Left lung (tissue), 14 donors: ENCODE measurements at places on chromosomes 3 and 15. TPM values are rescaled to one million over a fixed set of nuclear protein-coding genes. Genes with fewer than 3 reads are reported as not detected.

The KLHL6 gene
- 8.2 TPM for total RNA-seq

The COMMD4 gene
- 72.9 TPM for total RNA-seq

The BSN gene
- 0.26 TPM for total RNA-seq

The LRRC15 gene
- total RNA-seq = 0.42 TPM

The NPRL2 gene
- total RNA-seq = 18.7 TPM

The CBLB gene
- 34.7 TPM for total RNA-seq
